ENCODE measurements at places on chromosomes 1 and 21. TPM values are rescaled to one million over a fixed set of nuclear protein-coding genes. Genes with fewer than 3 reads are reported as not detected.

TNFRSF8 gene
- total RNA-seq, result 6.0 TPM

EVI5 gene
- total RNA-seq, result 41.9 TPM

KRTAP19-3 gene
- not detected for total RNA-seq

PKLR gene
- total RNA-seq, result not detected

CRYAA gene
- not detected for total RNA-seq

CNTN2 gene
- 0.67 TPM for total RNA-seq

ABCD3 gene
- 54.1 TPM for total RNA-seq

FNDC5 gene
- 112 TPM for total RNA-seq

NPPB gene
- total RNA-seq, result 10,488 TPM

NKAIN1 gene
- total RNA-seq, result not detected

DNA sequence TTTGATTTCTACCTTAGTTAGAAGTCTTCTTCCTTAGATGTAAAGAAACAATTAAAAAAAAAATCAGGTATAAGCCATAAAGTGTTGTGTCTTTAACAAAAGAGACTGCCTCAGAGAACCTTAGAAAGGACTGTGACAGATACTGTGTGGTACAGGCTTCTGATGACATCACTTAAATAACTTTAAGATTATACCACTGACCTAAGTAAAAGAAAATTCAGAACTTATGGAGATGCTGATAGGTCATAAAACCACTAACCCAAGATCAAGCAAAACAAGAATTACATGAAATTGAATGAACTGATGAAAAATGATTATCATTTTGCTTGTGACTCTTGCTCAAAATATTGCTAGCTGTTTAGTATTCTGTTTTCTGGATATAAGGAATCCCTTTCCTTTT, 220.8 kb downstream of the NRIP1 start:
- no peak for DNase-seq
- H3K27ac ChIP-seq, result no peak overlapping the region
- no peaks in the 10 kb centered on the region for H3K27me3 ChIP-seq
- no peak overlapping the region for H3K4me3 ChIP-seq
- no peaks in the 10 kb centered on the region for H3K4me1 ChIP-seq

- H3K36me3 ChIP-seq, result no peaks in the 10 kb centered on the region
- no peak overlapping the region for H3K4me3 ChIP-seq
- peaks cover 9% of the 10 kb centered on the region for H3K4me1 ChIP-seq
- no peak for DNase-seq
- no peak overlapping the region for H3K27ac ChIP-seq
Measured at GRCh38 chr21:33063375-33063883, 6.5 kb upstream of the OLIG1 start.

DNA sequence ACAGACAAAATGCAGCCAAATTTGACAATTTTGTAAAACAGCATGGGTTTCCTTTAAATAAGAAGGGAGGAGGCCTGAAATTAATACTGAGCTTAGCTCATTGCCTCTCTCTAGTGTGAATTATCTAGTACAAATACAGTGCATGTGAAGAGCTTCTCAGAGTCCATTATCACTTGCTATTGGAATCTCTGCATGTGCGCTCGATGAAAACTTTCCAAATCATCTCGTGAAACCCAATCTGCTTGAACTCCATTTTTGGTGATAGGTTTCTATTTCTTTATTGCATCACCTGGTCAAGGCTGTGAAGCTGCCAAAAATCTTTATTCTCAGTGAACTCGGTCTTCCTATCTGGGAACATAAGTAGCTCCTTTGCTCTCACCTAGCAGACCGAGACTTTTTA, 49.5 kb upstream of the LYPLAL1 start:
- no peaks in the 10 kb centered on the region for H3K36me3 ChIP-seq
- no peaks in the 10 kb centered on the region for H3K27me3 ChIP-seq
- H3K27ac ChIP-seq, result no peak overlapping the region
- H3K4me1 ChIP-seq, result no peaks in the 10 kb centered on the region

- no peak overlapping the region for H3K27ac ChIP-seq
- DNase-seq, result no peak
- no peaks in the 10 kb centered on the region for H3K27me3 ChIP-seq
- no peak overlapping the region for H3K4me3 ChIP-seq
- no peaks in the 10 kb centered on the region for H3K4me1 ChIP-seq
- H3K36me3 ChIP-seq, result peaks cover 84% of the 10 kb centered on the region
Measured at GRCh38 chr1:162587761-162588260, 26.3 kb downstream of the UAP1 start.

- DNase-seq, result no peak
- peaks cover 13% of the 10 kb centered on the region for H3K27me3 ChIP-seq
- no peak overlapping the region for H3K4me3 ChIP-seq
Measured at GRCh38 chr1:110074166-110074565, 3.7 kb upstream of the ALX3 start.

DNA sequence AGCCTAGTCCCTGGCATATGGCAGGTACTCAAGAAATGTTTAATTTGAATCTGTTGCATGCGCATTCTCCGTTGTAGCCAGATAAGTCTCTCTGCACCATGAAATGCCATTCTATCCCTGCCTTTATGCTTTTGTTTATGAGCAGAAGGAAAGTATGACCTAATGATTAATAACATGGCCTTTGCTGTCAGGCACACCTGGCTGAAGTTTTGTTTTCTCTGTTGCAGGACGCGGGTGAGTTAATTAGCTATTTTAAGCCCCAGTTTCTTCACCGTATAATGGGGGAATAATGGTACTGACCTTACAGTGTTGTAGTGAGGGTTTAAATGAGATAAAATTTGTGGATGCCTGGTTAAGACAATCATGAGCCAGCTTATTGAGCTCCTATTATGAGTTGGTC, 87.7 kb downstream of the ST6GALNAC3 start:
- H3K36me3 ChIP-seq, result no peaks in the 10 kb centered on the region
- H3K4me3 ChIP-seq, result no peak overlapping the region
- H3K27ac ChIP-seq, result no peak overlapping the region
- H3K27me3 ChIP-seq, result no peaks in the 10 kb centered on the region
- DNase-seq, result no peak

DNA sequence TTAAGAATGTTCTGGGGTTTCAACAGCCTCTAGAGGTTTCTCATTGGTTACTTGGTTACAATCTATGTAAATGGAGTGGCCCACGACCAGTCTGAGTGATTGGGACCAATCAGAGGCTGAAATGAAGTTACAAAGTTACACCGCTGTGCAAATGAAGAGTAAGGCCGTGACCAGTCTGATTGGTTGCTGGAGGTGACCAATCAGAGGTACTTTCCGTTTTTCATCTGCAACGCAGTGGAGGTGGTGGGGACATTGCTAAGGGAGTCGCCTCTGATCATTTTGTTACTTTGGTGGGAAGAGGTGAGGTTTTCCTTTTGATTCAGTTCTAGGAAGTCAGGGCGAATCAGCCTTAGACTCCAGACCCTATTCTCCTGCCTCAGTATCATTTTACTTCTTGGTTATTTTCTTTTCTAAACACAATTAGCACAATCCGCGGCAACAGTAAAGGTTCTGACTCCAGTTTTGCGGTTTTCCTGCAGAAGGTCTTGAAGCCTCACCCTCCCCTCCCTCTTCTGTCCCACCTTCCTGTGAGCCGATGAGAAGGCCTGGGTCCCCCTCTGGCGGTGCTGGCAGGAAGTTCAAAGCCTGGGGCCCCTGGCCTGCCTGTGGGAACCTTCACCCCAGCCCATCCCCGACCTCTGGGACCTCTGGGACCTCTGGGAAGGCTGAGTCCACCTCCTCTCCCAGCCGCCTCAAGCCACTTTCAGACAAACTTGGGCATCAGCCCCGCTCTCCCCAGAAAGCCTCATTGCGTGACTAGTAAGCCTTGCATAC, 38.7 kb upstream of the TTC34 start:
- no peaks in the 10 kb centered on the region for H3K36me3 ChIP-seq
- no peak overlapping the region for H3K4me3 ChIP-seq
- H3K27me3 ChIP-seq, result no peaks in the 10 kb centered on the region
